Effector memory CD4-positive, alpha-beta T cell (primary cell): ENCODE measurements at places on chromosomes 6 and 20.

- no peak for DNase-seq
Measured at GRCh38 chr20:35101620-35102019, 9.0 kb upstream of the TRPC4AP start.

DNA sequence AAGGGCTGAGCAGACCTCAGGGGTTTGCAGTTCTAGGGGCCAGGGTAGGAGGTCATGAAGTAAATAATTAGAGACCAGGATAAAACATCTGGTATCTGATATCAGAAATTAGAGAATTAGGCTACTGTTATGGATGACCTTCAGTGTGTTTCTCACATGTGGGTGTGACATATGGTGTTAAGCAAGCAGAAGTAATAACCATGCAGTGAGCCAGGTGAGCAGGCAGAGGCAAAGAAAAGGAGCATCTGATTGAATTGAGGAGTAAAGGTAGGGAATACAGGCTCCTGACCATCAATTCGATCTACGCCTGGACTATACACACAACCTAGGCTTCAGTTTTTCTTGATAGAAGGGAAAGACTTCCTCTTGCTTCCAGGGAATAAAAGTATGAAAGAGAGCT lies 34.7 kb upstream of the MAP3K7 start:
- no peak for DNase-seq

- no peak for DNase-seq
Measured at GRCh38 chr20:35144694-35145093, 2.4 kb downstream of the EDEM2 start.

DNA sequence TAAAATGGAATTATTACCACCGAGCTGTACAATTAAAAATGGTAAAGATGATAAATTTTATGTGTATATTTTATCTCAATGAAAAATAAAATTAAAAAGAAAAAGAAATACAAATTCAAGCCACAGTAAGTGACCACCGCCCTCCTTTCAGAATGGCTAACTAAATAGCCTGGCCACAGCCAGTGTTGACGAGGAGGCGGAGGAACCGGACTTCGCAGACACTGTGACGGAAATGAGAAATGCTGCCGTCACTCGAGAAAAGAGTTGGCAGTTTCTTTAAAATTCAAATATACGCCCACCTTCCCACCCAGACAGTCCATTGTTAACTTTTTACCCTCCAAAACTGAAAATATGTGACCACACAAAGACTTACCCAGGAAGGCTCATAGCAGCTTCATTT lies 50.0 kb downstream of the FOXF2 start:
- DNase-seq: no peak

- DNase-seq: no peak
Measured at GRCh38 chr6:41539204-41539603, 7.0 kb upstream of the FOXP4 start.

- DNase-seq: no peak
Measured at GRCh38 chr6:15960740-15961634, 167.9 kb upstream of the MYLIP start.

- no peak for DNase-seq
Measured at GRCh38 chr20:46549188-46549972, 1.1 kb downstream of the OCSTAMP start.

GRCh38 chr6:148980234-148980633 lies 233.4 kb downstream of the UST start:
- no peak for DNase-seq

- no peak for DNase-seq
Measured at GRCh38 chr6:104134876-104135275, 724.8 kb downstream of the HACE1 start.

- no peak for DNase-seq
Measured at GRCh38 chr6:108406943-108407342, 112.1 kb downstream of the AFG1L start.

GRCh38 chr6:27514906-27515495 lies 42.1 kb upstream of the ZNF184 start:
- no peak for DNase-seq

DNA sequence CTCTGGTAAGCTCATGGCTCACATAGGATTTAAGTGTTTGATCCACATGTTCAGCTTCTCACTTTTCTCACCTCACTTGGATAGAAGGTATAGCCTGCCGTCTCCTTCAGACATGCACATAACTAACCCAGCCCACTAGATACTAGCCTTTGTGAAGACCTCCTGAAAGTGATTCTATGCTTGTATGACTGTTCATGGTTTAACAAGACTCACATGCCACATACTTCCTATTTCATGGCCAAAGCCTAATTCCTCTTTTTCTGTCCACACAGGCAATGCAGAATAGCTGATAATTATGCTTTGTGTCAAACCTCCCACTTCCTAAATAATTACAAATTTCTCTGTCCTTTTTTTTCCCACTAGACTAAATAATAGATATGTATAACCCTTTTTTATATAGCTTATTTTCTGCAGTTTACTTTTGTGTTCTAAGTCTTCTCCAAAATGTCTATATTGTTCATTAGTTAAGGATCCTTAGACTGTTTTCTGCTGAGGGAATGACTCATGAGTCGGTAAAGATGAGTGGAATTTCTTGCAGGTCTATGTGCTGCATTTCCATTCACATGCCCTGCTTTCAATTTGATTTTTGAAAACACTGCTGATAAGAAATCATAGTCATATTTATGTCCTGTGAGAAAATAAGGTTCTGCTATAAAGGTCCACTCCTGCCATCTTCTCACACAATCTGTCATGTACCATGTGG lies 43.0 kb downstream of the HDDC2 start:
- DNase-seq: no peak

DNA sequence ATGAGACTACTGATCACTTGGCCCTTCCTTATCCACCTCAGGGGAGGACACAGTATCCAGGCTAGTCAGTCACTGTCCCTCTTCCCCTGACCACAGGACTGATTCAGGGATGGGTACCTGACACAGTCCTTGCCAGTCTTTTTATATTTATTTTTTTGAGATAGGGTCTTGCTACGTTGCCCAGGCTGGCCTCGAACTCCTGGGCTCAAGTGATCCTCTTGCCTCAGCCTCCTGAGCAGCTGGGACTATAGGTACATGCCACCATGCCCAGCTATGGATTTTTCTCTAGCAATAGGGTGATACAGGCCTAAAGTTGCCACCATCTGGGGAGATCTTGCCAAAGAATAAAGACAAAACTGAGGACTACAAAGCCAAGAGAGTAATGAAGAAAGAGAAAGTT lies 10.2 kb downstream of the TUBB2B start:
- no peak for DNase-seq

DNA sequence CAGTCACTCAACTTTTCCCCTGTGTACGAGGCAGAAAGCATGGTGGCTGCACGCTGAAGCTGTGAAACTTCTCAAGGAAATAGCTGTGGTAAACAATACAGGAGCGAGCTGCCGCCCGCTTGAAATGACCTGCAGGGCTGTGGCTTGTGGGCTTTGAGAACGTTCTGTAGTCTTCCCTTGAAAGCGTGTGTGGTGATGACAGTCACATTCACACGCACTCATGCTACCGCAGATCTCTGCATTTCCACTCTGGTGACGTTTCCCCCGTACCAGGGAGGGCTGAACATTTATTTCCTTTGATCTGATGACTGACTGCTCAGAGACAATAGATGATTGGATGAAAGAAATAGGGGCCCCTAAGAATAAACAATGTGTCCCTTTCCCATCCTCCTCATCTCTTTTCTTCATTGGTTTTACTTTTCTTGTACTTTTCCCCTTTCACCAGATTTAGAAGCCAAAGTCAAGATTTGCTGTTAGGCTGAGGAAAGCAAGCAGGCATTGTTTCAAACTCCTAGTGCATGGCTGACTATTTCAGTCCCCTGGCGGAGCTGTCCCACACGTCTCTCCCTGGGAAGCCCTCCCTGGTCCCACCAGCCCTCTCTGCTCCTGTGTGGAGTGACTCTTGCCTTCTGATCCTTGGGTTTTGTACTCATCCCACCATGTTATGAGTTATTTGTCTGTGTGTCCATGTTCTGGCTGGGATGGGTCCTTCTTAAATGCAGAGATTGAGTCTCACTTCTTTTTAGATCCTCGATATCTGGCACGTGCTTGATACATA lies 3.9 kb downstream of the SYTL3 start:
- peak; percentile 86 for DNase-seq

GRCh38 chr20:54237116-54237943 lies 29.4 kb downstream of the PFDN4 start:
- no peak for DNase-seq

DNA sequence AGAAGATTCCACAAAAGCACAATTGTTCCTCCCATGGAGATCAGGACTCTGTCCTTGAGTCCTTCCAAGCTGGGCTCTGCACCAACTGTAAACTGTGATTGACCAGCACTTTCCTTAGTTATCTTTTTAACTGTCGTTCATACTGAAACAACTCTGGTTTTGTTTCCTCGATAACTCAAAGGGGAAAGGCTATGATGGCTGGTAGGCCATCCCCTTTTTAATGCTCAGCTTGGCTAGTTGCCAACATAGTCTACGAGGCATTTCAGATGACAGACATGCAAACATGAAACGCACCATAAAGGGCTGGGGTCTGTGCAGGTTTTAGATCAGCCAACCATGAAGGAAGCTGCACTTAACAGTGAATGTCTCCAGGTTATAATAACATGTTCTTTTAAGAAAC lies 497.1 kb upstream of the ARID1B start:
- no peak for DNase-seq

DNA sequence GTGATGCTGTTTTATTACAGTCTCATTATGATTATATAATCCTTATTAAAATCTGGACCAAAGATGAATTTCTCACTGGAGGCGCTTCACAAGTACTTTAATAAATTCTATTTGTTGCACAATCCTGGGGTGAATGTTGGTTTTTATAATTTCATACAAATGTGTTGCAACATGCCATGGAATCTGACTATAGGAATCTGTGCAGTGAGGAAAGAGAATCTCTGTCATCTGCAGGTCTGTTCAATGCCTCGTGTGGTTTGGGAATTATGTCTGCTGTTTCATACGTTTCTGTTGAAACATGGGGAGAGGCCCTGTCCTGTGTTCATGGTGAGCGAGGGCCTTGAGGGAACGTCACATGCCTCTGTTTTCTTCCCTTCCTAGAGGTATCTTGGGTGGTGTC lies 277.3 kb downstream of the CDH4 start:
- DNase-seq: no peak

- DNase-seq: no peak
Measured at GRCh38 chr20:13430346-13431002, 208.3 kb downstream of the TASP1 start.
